ENCODE measurements at places on chromosomes 12 and 14.

DNA sequence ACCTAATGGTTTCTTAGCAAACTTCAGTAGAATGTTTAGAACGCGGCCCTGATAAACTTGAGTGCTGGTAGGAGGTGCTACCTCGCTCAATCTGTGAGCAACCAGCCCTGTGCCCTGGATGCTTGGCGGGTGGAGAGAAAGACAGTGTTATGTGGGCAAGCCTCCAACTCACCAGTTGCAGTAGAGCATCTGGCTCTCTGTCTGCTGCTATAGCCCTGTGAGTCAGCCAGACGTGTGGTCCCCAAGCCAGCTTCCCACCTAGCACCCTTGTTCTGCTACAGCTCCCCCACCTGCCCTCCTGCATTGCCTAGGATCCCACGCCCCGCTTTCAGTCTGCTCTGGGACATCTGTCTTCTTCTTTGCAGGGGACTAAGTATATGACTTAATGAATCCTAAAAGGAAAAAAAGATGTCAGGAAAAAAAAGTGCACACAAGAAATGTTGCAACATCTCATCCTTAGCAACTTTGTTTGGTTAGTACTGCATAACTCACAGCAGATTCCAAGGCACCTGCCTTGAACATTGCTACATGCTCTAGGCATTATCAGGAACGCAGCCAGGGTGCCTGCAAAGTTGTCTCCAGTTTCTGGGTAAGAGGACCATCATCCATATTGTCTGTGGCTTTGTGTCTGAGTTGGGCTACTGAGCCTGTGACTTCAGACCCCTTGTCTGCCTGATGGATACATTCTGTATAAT, 13.6 kb downstream of the SNRNP35 start:
- DNase-seq, result no peak

DNA sequence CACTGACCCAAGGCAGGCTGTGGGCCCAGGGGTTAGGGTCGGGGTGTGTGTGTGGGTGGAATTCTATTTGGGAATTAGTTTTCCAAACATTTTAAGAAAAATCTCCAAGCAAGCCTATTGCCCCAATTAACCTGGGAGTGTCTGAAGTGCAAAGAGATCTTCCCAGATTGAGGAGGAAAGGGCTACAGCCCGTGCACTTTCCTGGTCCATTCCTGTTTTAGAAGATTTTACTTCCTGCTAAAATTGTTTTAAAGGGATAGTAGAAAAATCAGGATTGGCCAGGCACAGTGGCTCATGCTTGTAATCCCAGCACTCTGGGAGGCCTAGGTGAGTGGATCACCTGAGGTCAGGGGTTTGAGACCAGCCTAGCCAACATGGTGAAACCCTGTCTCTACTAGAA, 5.3 kb downstream of the DCTN2 start:
- no peak for DNase-seq

- no peak for DNase-seq
These were observed 86.4 kb upstream of the RTL1 start for GRCh38 chr14:100989924-100990323.

DNA sequence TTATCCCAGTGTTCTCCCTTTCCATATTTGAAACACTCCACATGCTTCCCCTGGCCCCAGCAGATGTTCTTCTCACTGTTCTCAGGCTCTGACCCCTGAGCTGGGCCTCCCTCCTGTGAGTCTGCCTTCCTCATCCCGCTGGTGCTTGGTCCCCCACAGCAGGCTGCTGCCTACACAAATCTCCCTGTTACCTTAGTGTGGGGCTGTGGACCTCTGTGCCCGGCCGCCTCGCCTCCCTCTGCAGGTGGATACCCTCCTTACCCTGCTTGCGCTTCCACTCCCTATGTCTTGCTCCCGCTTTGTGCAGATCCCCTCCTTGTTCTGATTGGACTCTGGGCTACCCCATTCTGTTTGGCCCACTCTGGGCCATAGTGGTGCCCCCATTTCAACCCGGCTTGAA, 6.9 kb downstream of the DERA start:
- no peak for DNase-seq

DNA sequence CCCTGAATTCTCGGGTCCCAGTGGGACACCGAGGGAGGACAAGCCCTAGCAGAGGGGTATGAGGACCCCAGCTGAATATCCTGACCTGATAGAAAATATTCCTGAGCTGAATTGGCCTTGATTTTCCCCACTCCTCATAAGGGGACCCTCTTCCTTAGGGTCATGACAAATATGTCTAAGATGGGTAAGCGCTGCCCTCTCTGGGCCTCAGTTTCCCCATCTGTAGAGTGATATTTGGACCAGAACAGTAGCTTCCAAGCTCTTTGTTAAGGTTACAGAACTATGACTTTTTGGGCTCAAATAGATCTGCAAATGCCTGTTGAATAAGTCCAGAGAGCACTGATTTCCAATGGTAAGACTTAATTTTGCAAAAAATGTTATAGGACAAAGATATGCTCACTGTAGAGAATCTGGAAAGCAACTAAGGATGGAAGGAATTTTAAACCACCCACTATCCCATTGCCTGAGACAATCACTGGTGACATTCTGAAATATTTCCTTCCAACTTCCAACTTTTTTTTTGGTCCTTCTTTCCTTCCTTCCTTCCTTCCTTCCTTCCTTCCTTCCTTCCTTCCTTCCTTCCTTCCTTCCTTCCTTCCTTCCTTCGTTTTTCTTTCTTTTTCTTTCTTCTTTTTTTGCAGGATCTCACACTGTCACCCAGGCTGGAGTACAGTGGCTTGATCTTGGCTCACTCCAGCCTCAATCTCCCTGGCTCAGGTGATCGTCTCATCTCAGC, 32.0 kb downstream of the MYL2 start:
- no peak for DNase-seq

DNA sequence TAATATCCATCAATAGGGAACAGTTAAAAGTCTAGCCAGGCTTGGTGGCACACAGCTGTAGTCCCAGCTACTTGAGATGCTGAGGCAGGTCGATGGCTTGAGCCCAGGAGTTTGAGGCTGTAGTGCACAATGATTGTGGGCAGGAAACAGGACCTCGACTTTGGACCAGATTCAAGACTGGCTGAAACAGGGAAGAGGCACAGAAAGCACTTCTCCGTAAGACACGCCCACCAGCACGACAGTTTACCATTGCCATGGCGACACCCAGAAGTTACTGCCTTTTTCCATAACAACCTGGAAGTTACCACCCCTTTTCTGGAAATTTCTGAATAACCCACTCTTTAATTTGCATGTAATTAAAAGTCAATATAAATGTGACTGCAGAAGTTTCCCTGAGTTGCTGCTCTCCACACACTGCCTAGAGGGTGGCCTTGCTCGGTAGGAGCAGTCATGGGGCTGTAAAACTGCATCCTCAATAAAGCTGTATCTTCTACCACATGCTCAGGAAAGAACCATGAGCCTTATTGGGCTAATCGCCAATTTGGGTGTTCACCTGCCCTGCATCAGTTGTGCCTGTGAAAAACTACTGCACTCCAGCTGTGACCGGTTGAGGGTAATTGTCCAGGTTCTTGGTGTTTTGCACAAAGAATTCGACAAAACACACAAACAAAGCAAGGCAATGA, 4.6 kb upstream of the LRRC23 start:
- no peak for DNase-seq

DNA sequence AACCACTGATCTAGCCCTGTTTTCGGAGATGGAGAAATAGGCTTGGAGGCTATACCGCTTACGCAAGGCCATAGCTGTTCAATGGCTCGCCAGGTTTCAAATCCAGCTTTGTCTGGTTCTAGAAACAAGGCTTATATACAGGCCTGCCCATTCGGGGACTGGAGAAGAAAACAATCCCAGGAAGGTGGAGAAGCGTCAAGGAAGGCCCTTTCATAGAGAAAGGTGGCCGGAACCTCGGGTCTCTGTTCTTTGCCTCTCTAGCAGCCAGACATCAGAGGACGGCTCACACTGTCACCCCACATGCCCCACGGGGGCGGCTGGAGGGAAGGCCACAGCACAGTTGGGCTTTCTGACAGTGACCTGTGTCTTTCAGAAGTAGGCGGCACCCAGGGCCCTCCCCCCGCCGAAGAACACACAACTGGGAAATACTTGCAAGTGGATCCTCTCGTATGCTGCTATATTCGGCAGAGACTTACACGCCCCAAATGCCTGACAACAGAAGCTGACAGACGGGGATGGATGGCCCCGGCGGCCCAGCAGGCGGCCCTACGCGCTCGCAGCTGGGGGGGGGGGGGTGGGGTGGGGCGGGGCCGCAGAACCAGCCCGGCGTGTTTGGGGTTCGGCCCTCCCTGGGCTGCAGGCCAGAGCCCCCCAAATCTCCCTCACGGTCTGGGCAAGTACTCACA, 4.5 kb upstream of the SETD1B start:
- peak; percentile 78 for DNase-seq

DNA sequence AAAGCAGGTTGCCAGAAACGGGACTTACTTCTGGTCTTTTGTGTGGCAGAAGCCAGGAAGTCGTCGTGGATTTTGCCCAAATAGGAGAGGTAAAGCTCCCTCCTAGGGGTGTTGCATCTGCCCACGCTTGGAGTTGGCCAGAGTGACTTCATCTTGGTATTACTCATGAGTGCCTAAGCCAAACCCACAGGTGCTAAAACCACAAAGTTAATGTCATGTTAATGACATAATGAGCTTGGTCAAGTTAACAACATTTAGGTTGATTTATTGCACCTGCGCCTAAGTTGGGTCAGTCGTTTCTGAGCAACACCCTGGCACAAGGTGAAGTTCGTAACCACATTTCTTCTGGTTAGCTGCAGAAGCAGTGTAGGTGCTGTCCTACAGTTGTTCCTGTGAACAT, 225.2 kb downstream of the FUT8 start:
- DNase-seq, result no peak

DNA sequence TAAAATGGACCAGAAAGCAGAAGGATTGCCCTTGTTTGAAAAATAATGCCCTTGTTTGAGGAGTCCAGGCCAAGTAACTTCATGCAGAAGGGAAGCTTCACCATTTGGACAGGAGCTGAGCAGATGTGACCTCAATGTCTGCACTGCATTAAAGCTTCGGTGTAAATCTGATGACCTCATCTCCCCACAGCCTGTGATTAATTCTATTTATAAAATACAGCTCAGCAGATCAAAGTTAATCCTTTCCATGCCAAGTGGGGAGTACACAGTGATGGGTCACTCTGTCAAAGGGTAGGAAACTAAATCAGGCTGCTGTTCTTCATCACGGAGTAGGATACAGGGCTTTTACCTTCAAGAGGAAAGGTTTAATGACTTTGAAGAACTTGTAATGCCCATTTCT, 533.7 kb downstream of the RPS29 start:
- no peak for DNase-seq

DNA sequence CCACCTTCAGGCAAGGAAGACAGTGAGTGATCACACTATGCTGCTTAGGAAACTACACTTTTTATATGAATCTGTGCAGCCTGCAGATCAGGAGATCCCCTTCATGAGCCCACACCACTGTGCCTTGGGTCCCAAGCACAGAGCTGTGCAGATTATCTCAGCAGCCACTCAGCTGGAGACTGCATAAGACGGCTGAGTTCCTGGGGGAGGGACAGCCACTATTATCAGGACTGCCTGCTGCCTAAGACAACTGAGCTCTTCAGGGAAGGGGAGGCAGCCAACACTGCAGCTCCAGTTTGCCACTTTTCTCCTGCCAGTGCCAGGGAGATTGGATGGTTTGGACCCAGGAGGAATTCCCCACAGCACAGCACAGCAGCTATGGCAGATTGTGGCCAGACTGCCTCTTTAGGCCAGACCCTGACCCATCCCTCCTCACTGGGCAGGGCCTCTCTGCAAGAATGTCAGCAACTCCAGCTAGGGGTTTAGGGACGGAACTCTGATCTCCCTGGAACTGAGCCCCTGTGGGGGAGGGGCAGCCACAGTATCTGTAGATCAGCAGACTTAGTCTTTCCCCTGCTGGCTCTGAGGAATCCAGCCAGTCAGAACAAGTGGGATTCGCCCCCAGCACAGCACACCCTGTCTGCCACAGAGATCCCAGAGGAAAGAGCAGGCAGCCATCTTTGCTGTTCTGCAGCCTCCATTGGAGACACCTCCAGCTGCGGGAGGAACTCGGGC, 141.3 kb downstream of the KLHL28 start:
- no peak for DNase-seq

GRCh38 chr12:106223485-106224354, 24.1 kb downstream of the CKAP4 start:
- no peak for DNase-seq

GRCh38 chr12:3313675-3314663, 177.0 kb upstream of the PRMT8 start:
- peak; percentile 47 for DNase-seq

DNA sequence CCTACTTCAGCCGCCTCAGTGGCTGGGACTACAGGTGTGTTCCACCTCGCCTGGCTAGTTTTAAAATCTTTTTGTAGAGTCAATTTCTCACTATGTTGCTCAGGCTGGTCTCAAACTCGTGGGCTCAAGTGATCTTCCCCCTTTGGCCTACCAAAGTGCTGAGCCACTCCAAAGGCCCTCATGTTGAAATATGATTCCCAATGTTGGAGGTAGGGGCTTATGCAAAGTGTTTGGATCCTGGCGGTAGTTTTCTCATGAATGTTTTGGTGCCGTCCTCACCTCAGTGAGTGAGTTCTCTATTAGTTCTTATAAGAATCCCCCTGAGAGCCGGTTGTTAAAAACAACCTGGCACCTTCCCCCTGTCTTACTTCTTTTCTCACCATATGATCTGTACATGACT, 784.6 kb downstream of the TMTC2 start:
- DNase-seq, result no peak

GRCh38 chr12:129771238-129771637, 132.6 kb downstream of the TMEM132D start:
- no peak for DNase-seq

DNA sequence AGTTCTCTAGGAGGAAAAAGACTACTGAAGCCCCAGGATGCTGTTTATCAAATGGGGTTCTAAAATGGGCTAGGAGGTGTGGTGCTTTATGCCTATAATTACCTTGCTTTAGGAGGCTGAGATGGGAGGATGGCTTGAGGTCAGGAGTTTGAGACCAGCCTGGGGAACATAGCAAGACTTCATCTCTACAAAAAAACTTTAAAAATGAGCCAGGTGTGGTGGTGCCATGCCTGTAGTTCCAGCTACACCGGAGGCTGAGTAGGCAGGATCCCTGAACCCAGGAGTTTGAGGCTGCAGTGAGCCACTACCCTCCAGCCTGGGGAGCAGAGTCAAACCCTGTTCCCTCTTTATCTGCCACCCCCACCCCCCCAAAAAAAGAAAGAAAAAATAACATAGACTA, 23.3 kb upstream of the SLC2A3 start:
- DNase-seq, result no peak

- no peak for DNase-seq
These were observed 228.3 kb downstream of the CEP128 start for GRCh38 chr14:80713076-80713850.

DNA sequence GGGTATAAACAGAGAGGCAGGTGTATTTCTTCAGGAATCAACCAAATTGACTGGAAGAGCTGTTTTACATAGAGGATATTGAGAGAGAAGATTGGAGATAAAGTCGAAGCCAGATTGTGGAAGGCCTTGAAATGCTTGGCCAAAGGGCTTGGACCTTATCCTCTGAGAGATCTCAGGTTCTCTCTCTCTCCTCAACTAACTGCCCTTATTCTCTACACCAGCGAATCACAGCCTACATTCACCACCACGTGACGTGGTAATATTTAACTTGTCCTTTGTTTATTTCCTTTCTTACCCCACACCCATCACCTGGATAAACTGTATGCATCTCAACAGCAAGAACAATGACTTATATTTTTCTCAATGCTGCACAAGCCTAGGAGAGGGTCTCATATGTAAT, 207.4 kb downstream of the EFCAB11 start:
- DNase-seq, result no peak
